CD4-positive, CD25-positive, alpha-beta regulatory T cell (primary cell): ENCODE measurements at places on chromosomes 13 and 19.
A peak's percentile ranks its signal among the peaks of the same experiment; 100 is the strongest.

DNA sequence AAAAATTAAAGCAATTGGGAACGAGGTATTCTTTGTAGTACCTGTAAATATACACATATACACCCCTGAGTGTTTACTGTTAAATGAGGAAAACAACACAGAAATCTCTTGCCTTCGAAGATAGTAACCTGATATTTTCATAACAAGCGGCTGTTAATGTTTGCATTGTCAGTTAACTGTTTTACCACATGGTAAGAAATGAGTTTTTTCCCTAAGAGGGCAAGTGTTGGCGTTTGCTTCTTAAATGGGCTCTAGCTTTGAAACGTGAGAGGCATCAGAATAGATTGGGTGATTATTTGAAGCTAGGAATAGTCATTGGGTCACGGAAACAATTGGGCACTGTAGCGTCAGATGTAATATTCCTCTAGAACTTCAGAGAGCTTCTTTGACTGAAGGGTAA, 22.0 kb upstream of the UPF3A start:
- DNase-seq: no peak

GRCh38 chr19:5703819-5704818, 14.0 kb downstream of the RPL36 start:
- no peak for DNase-seq

DNA sequence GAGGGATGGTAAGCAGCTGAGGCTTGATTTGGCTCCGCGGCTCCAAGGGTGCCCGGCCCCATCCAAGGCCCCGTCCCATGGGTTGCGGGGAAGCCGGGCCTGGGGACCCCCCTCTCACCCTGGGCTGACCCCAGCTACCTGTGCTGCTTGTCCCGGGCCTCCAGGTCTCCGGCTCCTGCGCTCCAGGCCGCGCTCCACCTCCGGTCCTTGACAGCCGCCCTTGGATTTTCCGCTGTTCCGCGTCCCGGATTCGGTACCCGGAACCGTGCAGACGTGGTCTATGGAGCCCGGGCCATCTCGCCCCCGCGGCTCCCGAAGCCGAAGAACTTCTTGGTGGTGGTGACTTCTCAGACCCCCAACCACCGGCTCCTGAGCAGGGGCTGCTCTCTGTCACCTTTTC, 48.3 kb upstream of the C1QTNF9B start:
- DNase-seq: no peak

- no peak for DNase-seq
Observed at GRCh38 chr19:18349524-18350128, 9.2 kb downstream of the PGPEP1 start.

DNA sequence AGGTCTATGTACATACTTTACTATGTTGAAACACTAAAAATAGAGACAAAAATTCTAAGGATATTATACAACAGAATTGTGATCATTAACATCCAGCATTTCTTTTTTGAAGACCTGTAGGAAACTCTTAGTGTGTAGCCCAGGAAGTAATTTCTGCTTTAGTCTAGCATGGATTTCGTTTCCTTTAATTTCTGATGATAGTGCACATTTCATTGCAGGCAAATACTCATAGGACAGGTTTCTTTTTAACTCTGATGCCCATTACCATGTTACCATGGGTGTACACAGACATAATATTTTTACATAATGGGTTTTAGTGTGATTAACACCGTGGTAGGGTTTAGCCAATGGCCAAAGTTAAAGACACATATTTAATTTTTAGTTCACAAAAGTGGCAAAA, 27.1 kb downstream of the LIG4 start:
- no peak for DNase-seq

- peak; percentile 25 for DNase-seq
Observed at GRCh38 chr19:46660551-46661019, 397 bp downstream of the DACT3 start.

DNA sequence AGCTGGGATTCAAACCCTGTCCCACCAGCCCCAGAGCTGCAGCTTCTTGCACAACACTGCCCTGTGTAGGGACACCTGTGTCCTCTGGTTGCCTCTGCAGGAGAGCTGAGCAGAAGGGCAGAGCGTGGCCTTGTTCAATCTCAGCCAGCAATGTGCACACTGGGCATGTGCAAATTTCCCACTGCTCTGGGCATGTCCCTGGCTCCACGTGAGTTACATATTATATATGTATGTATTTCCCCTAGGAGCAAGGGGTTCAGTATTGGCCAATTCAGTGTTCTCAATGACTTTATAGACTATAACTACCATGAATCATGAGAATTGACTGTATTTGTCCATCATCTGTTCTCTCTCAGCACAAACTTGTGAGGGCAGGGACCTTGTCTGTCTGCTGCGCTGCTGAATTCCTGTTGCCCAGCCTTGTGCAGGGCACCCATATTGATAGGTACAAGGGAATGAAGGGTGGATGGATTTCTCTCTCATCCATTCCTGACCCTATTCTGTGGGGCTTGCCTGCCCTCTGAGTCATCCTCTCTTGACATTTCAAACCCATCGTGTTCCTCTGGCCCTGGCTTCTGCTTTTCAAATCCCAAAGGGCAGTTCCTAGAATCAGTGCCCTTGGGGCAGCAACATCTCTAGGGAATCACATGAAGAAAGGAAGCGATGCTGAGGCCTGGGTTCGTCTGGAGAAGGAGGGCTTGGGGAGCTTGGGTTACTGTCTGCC, 69.7 kb downstream of the ERICH6B start:
- DNase-seq: no peak

GRCh38 chr19:19489804-19490204, 25.5 kb downstream of the TSSK6 start:
- DNase-seq: no peak
